ENCODE measurements at places on chromosomes 3 and 15.

DNA sequence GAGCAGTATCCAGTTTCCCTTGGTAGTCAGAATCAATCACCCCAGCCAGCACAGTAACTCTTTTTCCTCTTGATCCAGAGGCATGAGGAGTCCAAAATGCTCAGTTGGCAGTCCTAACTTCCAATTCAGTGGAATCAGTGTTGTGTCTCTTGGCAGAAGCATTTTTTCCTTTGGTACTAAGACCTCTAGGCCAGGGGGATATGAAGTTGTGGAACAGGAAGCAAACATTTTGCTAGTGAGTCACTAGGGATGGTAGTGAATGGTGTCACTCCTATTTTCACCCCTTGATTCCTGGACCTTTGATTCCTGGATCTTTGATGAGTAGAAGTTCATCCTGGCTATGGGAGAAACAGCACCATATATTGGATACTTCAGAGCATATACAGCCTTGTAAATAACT, 70.5 kb upstream of the ALDH1A3 start:
- DNase-seq, result no peak

DNA sequence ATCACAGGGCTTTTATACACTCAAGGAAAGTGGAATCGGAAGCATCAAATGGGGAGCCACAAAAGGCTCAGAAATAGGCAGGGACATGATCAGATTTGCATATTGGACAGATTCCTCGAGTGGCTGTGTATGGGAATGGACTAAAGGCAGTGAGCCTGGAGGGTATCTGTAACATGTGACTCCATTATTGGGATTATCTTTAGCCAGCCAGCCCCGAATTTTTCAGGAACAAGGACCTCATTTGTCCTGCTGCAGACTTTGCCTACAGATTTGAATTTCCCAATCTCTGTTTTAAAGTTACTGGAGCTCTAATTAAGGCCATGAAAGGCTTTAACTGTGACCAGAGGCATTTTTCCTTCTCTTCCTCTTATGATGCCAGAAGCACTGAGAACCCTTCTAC, 26.9 kb upstream of the EPHB1 start:
- no peak for DNase-seq

DNA sequence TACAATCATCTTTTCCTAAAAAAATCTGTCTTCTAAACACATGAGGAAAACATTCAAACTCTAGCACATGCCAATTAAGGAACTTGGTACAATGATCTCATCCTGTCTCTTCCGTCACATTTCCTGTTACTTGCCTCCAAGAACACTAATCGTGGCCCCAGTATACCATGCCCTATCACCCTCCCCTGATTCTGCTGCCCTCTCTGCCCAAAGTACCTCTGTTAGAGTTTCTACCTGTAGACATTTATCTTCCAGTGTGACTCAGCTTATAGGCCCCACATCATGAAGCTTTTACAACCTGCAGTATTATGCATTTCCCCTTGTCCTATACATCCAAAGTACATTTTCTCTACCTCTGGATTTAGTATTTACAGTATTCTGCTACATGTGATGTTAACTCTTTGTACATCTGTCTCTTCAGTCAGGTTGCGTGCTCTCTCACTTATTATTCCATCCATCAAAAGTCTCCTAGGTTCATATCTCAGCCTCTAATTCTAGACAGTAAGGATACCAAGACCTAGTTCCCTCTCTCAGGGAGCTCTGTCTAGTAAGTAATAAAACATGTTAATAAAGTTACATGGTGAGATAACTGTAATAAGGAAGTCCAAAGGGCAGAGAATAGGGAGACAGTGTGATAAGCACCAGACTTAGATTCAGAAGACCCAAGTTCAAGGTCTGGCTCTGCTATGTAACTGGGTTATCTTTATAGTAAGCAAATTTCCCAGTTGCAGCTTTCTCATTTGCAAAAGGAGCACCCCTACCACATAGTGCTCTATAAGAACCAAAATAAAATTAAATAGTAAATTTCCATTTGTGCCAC, 8.9 kb upstream of the SEMA6D start:
- DNase-seq, result no peak

GRCh38 chr15:72198356-72199204, 993 bp upstream of the GRAMD2A start:
- no peak for DNase-seq

GRCh38 chr15:57171426-57171825, 204.9 kb upstream of the CGNL1 start:
- no peak for DNase-seq

DNA sequence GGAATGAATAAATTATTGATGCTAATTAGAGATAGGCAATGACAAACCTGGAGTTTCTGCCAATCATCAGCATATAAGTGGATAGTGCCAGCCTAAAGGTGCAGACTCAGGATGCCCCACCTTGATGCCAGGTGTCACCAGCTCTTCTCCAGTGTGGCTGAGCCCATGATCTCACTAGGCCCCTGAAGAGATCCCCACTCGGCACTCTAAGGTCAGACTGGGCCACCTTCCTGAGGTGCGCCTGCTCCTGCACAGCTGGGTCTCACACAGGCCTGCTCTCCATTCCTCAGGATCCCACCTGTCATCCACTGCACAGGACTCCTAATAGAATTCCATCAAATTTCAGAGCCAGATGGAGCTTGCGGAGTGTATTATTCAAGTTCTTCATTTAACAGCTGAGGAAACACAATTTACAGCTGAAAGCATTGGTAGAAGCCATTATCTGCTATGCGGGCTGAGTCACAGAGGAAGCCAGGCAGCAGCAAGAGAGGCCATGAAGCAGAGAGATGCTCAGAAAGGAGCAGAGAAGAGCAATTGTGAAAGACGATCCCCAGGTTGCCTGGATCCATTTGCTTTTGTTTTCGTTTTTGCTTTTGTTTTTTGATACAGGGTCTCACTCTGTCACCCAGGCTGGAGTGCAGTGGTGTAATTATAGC, 25.1 kb upstream of the FSTL1 start:
- no peak for DNase-seq

GRCh38 chr3:163364717-163365116, 1713.6 kb downstream of the SI start:
- no peak for DNase-seq

- DNase-seq, result no peak
Measured at GRCh38 chr3:129672412-129672811, 65.9 kb upstream of the PLXND1 start.

DNA sequence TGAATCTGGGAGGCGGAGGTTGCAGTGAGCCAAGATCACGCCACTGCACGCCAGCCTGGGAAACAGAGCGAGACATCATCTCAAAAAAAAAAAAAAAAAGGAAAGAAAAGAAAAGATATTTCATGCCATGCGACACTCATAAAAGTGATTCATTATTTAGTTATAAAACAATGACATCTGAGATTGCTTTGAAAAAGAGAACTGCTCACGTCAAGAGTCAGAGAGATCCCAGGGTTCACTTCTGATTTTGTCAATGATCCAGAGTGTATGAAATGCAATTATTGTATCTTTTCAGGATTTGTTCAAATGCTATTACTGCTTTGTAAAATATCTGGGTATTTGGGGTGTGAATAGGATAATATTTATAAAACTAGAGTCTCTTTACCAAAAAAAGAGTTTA, 6.0 kb upstream of the SAMD7 start:
- DNase-seq, result no peak

- DNase-seq, result no peak
Measured at GRCh38 chr3:179961703-179962078, 75.0 kb downstream of the PEX5L start.

GRCh38 chr3:140355481-140355880, 322.4 kb upstream of the TRIM42 start:
- no peak for DNase-seq

GRCh38 chr3:188943591-188943990, 228.2 kb upstream of the TPRG1 start:
- no peak for DNase-seq

- no peak for DNase-seq
Measured at GRCh38 chr3:30691944-30692343, 85.5 kb downstream of the TGFBR2 start.

- no peak for DNase-seq
Measured at GRCh38 chr3:41975416-41976103, 13.7 kb upstream of the ULK4 start.

DNA sequence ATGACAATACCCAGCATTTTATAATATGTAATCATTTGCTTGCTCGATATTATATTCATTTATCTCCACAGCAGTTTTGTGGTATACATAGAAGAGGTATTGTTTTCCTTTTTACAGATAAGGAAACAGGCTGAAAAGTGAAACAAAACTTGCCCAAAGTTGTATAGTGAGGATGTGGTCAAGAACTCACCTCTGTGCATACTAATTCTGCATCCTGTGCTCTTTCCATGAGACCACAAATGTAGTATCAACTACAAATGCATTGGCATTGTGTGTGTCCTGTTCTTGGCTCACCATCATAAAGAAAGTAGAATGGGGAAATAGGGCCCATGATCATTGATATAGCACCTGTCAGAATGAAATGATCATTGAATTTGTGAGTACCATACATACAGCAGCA, 167.3 kb downstream of the NECTIN3 start:
- DNase-seq, result no peak

DNA sequence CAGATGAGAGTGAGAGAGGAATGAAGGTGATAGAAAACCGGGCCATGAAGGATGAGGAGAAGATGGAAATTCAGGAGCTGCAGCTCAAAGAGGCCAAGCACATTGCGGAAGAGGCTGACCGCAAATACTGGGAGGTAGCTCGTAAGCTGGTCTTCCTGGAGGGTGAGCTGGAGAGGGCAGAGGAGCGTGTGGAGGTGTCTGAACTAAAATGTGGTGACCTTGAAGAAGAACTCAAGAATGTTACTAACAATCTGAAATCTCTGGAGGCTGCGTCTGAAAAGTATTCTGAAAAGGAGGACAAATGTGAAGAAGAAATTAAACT, 88.9 kb downstream of the EOMES start:
- DNase-seq, result no peak
